Stimulated activated CD8-positive, alpha-beta memory T cell treated with anti-CD3 and anti-CD28 coated beads, Interleukin-4, amount 100 ng/mL, for 48 hours (primary cell): ENCODE measurements at places on chromosomes 16 and 17.

- no peak for DNase-seq
These were observed 29.4 kb downstream of the NAGPA start for GRCh38 chr16:5004311-5004710.

DNA sequence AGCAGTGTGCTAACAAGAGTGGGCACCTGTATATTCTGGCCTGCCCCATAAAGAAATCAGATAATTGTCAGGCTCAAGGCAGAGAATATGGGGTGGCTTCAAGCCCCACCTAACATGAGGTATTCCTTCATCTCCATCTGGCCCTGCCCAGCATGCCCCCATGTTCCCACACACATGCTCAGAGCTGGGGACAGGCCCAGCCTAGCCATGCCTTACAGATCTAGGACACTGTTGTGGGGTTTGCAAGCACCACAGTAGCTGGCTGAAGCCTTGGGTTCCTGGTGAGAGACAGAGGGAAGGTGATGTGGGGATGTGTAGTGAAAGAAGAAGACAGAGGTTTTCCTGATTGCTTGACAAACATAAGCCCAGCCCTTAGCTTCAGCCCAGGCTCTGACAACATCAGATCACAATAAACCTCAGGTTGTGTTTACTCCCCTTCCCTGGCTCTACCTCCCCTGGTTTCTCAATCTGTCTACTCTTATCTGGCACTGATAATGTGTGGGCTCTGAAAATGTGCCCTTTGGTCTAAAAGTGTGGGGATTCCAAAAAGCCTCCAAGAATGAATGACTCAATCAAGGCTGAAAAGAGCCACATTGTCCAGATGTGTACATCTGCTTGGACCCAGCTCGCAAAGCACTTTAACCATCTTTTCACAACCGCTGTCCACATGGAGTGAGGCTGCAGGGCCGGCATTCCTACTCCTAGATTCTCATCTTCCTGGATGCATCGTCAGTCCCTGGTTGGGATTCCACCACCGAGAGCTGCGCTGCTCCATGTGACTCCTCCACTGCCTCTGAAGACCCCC lies 34.4 kb downstream of the CDRT4 start:
- DNase-seq: no peak

GRCh38 chr17:46994993-46995392 lies 15.9 kb upstream of the RPRML start:
- DNase-seq: no peak

- peak; percentile 61 for DNase-seq
These were observed 113.2 kb downstream of the PRKCB start for GRCh38 chr16:23948949-23949411.

GRCh38 chr16:2373176-2373575 lies 32.6 kb upstream of the ABCA3 start:
- DNase-seq: no peak

- DNase-seq: no peak
These were observed 1.7 kb downstream of the SLC25A10 start for GRCh38 chr17:81713556-81714411.

DNA sequence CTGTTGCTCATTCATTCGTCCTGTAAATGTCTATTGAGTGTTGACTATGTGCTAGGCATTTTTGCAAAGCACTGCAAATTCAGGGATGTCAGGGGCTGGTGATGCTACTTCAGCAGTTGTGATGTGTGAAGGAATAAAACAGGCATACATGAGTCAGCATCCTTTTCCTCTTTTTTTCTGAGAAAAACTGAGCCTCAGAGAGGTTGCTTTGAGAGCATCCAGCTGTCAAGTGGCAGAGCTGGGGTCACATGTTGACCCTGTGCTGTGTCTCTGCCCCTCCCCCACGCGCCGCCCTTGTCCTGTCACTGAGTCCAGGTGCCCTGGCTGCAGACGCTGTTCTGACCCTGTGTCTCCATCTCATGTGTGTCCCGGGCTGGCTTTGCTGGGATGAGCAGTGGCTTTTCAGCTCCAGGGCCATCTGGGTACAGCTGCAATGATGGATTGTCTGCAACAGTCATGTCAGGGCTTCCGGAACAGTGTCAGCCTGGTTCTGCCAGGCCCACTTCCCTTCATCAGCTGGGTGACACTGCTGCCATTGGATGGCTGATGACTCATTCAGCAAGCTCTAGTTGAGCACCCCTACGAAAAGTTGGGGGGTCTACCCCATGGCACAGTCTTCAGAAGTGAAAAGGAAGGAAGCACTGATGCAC lies 14.9 kb downstream of the SEC14L5 start:
- DNase-seq: no peak

- DNase-seq: no peak
These were observed 2.4 kb downstream of the MEAK7 start for GRCh38 chr16:84502075-84502474.

- no peak for DNase-seq
These were observed 228.2 kb upstream of the GSE1 start for GRCh38 chr16:85384833-85385462.

DNA sequence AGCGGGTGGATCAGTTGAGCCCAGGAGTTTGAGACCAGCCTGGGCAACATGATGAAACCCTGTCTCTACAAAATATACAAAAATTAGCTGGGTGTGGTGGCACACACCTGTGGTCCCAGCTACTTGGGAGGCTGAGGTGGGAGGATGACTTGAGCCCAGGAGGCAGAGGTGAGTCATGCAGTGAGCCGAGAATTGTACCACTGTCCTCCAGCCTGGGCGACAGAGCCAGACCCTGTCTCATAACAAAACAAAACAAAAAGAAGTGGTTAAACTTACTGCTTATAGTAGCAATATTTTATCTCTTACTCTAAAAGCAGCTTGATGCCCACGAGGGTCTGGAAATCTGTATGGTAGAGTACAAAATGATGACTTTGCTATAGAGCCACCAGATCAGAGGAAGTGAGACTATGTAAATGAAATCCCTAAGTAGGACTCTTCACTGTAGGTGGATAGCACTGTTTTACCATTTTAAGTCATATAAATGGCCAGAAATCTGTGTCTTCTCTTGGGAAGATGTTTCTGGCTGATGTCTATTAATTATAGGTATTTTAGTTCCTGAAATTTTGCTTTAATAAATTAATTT lies 60.4 kb upstream of the MRC2 start:
- DNase-seq: no peak

- DNase-seq: no peak
These were observed 30.9 kb upstream of the DYNLRB2 start for GRCh38 chr16:80509872-80510271.

- no peak for DNase-seq
These were observed 16.4 kb downstream of the CDH13 start for GRCh38 chr16:82643136-82643535.

GRCh38 chr16:4691666-4692412 lies 1.5 kb upstream of the NUDT16L1 start:
- no peak for DNase-seq

GRCh38 chr17:2435862-2436261 lies 35.0 kb upstream of the MNT start:
- no peak for DNase-seq

DNA sequence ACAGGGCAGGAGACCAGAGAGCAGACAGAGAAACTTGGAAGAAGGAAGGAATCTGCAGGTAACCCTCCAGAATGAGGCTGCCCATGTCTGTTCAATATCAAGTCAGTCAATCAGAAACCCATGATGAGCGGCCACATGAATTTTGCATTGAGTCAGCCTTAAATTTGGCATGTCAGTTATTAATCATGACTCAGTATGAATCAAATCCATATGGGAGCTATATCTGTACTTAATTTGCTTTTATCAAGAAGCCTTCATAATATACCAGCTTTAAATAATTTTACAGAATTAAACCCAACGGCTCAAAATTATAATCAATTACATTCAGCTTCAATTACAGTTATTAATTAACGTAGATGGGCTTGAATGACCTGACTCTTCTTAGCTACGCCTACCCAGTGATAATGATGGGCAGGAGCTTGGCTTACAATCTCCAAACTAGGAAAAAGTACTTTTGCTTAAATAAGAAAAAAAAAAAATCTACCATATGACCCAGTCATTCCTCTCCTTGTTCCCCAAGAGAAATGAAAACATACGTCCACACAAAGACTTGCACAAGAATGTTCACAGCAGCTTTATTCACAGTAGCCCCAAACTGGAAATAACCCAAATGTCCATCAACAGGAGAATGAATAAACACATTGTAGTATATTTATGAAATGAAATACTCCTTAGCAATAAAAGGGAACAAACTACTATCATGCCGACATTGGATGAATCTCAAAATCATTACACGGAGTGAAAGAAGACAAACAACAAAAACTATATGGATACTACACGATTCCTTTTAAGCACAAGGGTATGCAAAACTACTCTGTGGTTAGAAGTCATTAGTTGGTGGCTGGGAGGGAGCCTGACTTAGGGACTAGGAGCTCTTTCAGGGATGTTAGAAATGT lies 48.6 kb downstream of the SLC39A11 start:
- no peak for DNase-seq

- DNase-seq: peak; percentile 28
These were observed 1.1 kb downstream of the SLC16A3 start for GRCh38 chr17:82229698-82230608.
